Motor neuron (in vitro differentiated cells): ENCODE measurements at places on chromosomes 12 and 14. TPM values are rescaled to one million over a fixed set of nuclear protein-coding genes. Genes with fewer than 3 reads are reported as not detected.
A peak's percentile ranks its signal among the peaks of the same experiment; 100 is the strongest.

DNA sequence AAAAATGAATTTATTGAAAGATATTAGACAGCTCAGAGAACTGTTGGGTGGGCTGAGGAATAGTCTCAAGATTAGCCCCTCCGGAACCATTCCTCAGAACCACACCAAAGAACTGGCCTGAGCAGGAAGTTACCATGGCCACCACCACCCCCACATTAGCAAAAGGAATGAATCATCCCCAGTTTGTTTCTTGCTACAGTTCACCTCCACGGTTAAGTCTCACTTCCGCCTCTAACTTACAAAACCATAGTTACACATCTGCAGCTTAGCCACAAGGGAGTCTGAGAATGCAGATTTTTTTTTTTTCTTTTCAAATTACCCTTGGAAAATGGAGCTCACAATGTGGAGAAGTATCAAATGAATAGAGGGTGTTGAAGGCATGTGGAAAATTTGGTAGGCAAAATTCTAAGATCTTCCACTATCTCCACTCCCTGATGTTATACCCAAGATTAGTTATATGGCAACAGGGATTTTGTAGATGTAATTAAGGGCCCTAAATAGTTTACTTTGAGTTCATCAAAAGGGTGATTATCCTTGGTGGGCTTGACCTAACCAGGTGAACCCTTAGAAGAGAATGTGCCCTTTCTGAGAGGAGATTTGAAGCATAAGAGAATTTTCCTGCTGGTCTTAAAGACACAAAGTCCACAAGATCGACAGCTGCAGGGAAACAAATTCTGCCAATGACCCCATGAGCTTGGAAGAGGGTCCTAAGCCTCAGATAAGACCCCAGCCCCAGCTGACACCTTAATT is 129.8 kb upstream of the KRR1 start:
- ATAC-seq: peak; percentile 98

DNA sequence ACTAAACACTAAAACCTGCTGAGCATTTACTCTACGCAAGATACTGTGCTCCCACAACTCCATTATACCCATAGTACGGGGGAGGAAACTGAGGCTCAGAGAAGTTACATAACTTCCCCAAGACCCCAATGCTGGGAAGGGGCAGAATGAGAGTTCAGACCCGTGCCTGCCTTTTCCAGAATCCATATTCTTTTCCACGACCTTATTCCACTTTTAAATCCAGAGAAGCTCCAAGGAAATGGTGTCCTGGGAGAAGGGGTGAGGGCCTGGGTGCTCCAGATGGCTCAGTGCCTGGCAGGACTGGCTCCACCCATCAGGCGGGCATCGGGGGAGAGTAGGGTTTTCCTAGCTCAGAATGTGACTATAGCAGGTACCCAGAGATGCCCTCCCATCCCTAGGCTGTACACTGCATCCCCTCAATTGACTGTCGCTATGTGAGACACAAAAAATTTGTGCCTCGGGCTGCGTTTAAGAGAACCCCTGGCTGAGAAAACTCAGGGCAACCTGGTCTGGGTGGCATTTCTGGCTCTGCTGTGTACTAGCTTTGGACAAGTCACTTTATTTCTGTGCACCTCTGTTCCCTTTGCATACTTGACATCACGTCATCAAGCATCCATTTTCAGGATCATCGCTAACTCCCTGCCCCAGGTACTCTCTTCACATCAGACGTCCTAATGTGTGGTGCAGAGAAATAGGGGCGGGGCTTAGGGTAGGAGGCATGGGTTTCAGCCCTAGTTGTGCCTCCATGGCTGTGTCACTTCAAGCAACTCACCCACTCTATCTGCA is 11.6 kb upstream of the IQSEC3 start:
- no peak for ATAC-seq

DNA sequence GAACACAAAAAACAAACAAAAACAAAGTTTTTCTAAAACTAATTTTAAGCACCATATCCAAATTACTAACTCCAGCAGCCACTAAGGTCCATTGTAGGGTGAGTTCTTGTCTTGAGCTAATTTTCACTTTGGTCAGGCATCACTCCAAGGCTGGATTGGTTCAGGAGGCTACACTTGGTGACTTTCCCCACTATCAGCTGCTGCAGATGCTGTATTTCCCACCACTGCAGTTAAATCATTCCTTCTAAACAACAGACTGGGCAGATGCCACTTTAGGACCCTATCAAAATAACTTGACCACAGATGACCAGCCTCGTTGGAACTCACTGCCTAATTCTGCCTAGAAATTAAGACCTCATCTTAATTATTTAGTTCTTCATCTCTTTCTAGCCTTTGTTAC is 140.5 kb downstream of the SLC16A7 start:
- no peak for ATAC-seq

- ATAC-seq: no peak
Measured at GRCh38 chr12:49847161-49847560, 4.3 kb upstream of the BCDIN3D start.

DNA sequence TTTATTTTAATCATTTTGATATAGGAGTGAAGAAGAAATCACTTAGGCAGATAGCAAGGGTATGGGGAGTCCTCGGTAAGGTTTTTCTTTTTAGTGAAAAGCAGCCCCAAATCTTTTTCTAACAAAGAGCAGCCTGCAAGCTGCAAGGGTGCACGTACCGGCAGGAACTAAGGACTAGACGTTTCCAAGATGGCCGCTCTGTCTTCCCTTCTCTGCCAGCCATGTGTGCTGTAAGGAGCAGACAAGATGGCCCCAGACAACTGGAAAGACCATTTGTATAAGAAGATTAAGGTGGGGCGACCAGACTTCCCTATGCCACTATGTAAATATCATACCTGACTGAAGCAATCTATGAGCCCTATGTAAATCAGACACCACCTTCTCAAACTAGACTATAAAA is 79.6 kb downstream of the TXNDC16 start:
- no peak for ATAC-seq

GRCh38 chr12:128840862-128841468 is 12.3 kb upstream of the GLT1D1 start:
- no peak for ATAC-seq

DNA sequence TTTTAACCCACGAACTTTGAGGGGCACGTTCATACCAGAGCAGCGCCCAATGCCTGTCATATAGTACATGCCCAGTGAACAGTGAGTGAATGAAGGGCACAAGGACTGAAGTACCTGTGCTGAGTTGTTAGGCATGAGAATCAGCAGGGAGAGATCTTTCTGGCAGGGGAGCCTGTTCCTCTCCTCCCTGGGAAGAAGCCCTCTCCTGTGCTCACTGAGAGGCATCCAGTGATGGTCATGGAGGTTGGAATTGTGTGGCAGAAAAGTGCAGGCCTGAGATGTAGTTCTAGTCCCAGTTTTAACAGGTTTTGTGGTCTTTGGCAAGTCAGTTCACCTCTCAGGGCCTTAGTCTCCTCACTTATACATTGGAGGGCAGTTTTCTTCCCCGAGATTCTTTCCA is 20.6 kb downstream of the TEAD4 start:
- ATAC-seq: no peak

DNA sequence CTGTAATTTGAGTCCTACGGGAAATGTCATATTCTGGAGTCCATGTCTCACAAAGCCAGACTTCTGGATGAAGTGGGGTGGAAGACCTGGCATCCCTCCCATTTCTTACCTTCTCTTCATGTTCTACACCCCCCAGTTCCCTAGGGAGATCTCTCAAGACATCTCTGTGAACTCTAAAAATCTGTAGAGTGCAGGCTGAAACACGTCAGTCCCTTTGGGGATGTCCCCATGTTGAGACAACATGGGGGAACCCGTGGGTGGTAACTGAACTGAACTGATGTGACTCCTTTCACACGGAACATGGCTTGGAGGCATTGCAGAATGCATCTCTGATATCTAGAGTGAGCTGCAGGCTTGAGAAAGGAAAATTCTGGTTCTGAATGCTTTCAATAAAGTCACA is 15.2 kb downstream of the SERPINA12 start:
- ATAC-seq: no peak

DNA sequence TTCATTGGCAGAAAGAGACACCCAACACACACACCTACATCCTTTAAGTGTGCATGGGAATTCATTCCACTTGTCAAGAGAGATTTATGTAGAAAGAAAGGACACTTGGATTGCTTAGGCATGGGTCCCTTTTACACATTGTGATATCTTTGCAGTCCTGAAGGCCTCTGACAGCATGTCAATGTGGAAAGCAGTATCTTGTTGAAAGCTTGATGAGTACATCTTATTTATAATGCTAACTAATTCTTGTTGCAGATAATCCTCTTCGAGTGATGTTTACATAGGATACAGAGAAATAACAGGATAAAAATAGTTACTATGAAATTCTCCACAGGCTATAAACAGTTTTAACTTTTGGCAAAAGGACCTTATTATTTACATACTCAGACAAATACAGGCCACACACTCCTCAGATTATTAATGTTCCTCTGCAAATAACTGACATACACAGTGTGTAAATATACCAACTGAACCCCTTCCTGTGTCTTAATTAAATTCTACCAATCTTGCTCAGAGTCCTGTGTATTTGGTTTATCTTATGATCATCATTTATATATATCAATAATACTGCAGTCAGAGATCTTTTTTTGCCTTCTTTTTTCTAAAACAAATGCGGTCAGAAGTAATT is 111.8 kb upstream of the DIO2 start:
- peak; percentile 57 for ATAC-seq

GRCh38 chr14:96082420-96083300 is 43.5 kb downstream of the C14orf132 start:
- ATAC-seq: no peak

DNA sequence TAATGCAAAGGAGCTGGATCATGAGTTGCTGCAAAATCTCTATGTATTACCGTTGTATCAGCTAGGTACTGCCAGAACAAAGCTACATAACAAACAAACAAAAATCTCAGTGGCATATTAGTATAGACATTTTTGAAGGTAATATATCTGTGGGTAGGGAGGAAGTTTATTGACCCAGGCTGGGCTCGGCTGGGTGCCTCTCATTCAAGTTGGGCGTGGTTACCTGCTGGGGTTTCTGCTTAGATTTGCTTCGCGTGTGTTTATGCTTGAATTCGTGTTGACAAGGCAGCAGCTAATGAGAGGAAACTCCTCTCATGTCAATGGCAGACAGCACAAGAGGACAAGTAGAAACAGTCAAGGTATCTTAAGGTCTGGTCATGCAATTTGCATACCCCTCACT is 520.7 kb downstream of the SOX5 start:
- no peak for ATAC-seq

- ATAC-seq: peak; percentile 35
Measured at GRCh38 chr14:92637228-92637627, 111.2 kb downstream of the LGMN start.

DNA sequence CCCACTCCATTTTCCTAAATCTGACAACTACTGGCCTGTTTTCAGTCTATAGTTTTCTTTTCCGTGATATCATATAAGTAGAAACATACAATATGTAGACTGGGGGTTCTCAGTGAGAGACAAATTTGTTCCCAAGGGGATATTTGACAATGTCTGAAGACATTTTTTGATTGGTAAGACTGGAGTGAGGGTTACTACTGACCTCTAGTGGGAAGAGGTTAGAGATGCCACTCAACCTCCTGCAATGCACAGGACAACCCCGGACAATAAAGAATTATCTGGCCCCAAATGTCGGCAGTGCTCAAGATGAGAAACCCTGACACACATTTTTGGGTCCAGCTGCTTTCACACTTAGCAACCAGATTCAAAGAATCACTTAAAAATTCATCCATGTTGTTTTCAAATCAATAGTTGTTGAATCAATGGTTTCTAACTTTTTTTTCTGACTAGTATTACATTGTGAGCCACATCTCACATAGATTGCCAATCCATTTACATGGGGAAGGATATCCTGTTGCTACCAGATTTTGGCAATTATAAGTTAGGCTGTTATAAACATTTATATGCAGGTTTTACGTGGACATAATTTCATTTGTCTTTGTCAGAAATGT is 307.1 kb downstream of the RPL10L start:
- no peak for ATAC-seq

- peak; percentile 60 for ATAC-seq
Measured at GRCh38 chr14:54727929-54728328, 161.0 kb downstream of the SAMD4A start.

- no peak for ATAC-seq
Measured at GRCh38 chr12:50979369-50980052, 27.2 kb downstream of the HIGD1C start.

- ATAC-seq: no peak
Measured at GRCh38 chr12:26680727-26681455, 152.1 kb downstream of the ITPR2 start.

DNA sequence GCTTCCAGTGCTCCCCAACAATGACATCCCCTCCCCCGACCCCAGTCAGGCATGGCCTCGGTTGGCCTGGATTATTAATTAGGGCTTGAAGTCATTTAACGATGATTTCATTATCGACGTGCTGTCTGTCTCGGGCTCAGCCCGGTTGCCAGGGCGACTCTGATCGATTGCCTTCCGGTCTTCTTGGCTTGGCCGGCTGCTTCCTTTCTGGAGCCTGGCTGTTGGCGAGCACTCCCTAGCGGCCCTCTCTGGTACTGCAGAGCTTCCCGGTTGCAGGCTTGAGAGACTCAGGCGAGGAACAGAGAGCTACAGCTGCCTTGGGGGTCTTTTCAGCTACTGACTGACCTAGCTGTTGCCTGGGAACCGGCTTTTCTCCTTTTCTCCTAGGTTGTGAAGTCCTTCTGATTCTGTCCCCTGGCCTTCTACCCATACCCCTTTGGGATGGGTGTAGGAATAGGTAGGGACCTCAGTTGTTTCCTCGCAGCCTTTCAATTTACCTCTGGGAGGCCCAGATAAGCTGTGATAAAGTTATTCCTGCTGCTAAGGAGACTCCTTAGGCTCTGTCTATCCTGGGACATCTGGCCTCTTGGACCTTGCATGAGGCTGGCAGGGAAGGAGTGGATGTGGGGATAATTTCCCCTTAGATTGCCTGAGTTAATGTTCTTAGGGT is 5.5 kb upstream of the CISTR start:
- ATAC-seq: peak; percentile 80

DNA sequence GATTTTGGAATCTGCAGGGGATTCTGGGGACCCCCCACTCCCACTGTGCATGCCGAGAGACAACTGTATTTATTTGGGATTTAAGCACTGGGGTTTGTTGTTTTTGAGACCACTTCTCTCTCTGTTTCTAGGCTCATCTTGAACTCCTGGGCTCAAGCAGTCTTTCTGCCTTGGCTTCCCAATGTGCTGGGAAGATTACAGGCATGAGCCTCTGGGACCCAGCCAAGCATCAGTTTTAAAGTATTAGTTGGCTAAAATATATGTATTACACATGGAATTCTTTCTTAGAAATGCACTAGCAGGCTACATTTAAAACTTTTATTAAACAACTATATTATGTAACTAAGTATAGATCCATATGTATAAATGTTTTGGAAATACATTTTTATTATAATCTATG is 78.3 kb downstream of the AEBP2 start:
- ATAC-seq: no peak

GYS2 gene
- total RNA-seq: 0.10 TPM in 1 of 2 replicates, not detected in the other

CLEC2A gene
- total RNA-seq: not detected in 2 replicates

NDRG2 gene
- 9.2 and 10.2 TPM in 2 replicates for total RNA-seq

ALKBH1 gene
- total RNA-seq: 12.7 and 15.1 TPM in 2 replicates

TBX3 gene
- 0.75 and 0.77 TPM in 2 replicates for total RNA-seq
